ENCODE measurements at places on chromosomes 1 and 21.

DNA sequence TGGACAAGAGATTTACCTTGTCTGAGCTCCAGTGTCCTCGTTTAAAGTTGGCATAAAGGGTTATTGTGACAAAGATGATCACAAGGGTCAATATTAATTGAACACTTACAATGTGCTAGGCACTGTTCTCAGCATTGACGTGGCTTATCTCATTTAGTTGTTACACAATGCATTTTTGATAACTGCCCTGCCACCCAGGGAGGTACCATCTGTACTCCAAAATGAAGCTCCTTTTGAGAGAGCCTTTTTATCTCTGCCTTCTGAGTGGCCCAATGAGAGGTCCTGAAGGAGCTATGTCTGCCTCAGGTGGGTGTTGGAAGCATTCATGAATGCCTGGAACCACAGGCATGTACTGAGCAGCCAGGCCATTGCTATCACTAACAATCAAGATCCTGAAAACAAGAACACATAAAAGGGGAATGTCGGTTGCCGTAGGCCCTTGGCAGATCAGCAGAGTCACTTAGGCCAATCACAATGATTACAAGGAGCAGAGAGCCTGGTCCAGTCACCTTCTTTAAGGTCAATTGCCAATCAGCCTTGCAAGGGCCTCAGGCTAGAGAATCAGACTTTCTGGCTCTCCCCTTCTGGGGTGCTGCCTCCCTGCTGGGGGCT, 78.5 kb downstream of the NMNAT2 start:
- DNase-seq = no peak

DNA sequence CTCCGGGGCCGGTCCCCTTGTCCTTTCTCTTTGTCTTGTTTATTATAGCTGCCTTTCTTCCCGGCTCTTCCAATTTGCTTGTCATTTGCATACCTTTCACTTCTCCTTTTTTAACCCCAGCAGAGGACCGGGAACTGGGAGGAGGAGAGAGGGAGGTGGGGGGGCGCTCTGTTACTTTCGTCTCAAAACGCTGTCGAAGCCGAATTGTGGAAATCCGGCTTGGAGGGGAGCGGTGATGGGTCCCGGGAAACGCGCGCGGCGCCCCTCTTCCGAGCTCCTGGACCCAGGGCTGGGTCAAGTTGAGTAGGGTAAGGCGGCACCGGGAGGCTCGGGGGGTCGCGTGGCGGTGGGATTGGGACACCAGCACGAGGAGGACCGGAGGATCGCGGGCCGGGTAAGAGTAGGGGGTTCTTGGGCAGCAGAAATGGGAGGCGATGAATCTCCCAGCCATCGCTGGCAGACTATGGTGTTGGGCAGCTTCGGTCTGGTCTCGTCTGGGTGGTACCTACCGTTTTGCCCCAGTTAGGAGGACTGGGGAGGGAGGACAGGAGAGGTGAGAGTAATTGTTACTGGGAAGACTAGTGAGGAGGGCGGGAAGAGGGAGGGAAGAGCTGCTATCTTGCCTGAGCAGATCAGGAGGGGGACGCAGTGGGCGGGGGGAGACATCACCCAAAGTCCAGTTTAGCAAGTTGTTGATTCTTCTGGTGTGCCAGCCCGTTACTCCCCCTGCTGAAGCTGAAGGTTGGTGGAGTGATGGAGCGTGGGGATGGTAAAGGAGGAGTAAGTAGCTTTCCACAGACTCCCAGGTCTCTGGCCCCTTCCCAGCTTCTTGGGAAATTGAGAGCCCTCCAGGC, 1.5 kb downstream of the PROX1 start:
- no peak for DNase-seq

DNA sequence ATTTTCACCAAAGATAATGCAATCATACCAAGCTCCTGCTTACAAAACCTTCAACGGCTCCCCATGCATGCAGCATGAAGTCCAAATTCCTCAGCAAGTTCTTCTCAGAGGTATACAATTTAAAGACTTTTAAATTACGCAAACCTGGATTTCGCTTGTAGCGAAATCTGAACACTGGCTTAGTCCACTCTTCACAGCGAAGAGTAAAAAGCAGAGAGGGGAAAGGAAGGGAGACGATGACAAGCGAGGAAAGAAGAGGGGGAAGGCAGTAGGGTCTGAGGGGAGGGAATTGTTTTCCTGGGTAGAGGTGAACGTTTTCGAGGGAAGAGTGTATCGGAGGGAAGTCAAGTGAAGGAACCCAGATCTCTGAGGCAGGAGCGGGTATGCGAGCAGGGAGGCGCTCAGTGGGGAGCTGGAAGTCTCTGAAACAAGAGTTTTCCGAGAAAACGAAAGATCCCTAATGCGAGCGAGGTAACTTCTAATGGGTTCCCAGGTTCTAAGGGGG, 790 bp downstream of the TESK2 start:
- no peak for DNase-seq

DNA sequence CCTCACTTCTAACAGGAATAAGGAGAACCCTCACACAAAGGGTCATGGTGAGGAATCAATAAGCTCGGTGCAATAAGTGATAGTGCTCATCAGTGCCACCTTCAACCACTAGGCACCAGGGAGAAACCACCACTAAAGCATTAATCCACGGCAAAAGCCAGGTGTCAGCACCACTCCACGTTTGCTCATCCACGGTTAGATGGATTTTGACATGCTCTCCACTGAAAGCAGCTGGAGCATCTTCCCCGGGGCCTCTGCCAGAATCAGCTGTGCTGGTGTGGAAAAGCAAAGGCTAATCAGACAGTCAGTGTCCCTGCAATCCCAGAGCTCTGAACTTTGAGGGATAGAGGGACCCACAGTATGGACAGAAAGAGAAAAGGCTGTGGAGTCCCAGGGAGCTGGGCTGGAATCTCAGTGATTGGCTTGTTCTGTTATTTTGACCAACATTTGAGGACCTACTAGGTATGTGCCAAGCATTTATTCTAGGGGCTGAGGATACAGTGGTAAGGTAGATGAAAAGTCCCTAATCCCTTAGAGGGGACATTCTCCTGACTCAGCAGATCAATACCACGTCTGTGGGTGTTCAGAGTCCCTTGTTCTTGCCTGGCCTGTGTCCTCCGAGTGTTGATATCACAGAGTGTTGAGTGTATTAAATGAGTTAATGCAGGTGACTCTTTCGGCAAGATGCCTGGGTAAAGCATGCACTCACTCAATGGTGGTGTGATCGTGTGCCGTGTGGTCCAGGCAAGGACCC, 41.3 kb downstream of the FHAD1 start:
- DNase-seq = no peak

DNA sequence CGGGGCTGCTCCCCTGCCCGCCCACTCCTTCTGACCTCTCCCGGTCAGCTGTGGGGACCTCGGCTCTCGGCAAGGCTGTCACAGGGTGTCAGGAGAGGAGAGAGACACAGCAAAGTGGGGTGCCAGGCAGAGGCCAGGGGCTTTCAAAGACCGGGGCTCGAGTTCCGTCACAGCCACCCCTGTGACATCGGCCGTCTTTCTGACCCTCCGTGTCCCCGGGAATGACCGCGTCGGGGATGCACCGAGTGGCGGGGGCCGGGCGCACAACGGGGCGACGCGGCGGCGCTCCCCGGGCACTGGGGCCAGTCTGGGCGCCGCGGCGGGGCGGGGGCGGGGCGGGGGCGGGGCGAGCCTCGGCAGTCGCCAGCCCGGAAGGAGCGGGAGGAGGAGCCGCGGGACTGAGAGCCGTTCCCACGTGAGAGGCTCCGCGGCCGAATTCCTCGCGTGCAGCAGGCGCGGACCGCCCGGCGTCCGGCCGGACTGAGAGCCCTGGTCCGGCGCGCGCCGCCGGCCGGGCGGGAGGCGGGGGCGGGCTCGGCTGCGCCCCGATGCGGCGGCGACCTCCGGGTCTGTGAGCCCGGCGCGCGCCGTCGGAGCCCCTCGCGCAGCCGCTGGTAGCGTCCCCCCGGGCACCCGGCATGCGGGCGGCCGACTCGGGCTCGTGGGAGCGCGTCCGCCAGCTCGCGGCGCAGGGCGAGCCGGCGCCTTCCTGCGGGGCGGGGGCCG, 229.7 kb upstream of the TMEM51 start:
- no peak for DNase-seq
